ENCODE measurements at places on chromosomes 6 and 20. TPM values are rescaled to one million over a fixed set of nuclear protein-coding genes. Genes with fewer than 3 reads are reported as not detected.

C20orf144 gene
- total RNA-seq: not detected

UBE2C gene
- 289 TPM for total RNA-seq

MTO1 gene
- 17.0 TPM for total RNA-seq

KCNK15 gene
- not detected for total RNA-seq

POPDC3 gene
- not detected for total RNA-seq

CCM2L gene
- not detected for total RNA-seq

MYB gene
- total RNA-seq: 14.5 TPM

DNA sequence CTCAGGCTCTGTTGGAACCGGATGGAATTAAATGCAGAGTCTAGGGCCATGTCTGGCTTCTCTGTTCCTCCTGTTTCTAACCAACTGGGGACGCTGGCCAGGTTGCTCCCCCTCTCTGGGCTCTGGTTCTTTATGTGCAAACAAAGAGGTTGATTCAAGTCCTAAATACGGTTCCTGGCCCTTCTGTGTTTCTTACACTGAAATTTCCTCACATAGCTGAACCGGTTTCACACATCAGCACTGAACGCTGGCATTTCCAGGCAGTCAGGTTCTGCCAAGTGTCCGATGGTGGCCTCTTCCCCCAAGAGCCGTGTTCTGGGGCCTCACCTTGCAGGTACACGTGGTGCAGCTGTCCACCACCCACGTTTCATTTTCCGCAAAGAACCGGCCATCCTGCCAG lies 13.5 kb downstream of the THBS2 start:
- DNase-seq: no peak

- DNase-seq: peak; percentile 79
These were observed 11.8 kb upstream of the GSTA1 start for GRCh38 chr6:52815167-52816092.

- DNase-seq: no peak
These were observed 38.5 kb upstream of the MLIP start for GRCh38 chr6:54072635-54073313.

GRCh38 chr6:34574647-34575293 lies 18.6 kb upstream of the SPDEF start:
- no peak for DNase-seq

DNA sequence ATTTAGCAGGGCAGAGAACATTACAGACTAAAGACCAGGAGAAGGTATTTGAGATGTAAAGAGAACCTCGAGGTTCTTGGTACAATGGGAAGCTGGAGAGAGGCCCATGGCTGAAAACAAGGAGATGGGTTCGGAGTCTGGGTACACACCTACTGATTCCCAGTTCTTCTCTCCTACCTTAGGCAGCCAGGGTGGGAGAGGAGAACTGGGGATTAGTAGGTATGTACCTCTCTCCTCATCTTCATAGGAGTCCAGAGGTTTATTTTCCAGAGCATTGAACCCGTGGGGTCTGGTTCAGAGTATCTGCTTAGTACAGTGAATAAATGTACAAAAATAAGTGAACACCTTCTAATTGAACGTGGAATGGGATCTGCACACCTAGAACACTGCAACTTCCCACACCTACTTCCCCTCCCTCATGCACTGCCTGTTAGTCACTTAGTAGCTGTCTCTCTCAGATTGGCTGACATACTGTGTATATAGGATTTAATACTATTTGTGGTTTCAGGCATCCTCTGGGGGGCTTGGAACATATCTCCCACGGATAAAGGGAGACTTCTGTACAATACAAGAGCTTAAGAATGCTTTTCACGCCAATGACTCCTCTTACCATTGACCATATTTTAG lies 23.5 kb upstream of the NUP153 start:
- DNase-seq: no peak

DNA sequence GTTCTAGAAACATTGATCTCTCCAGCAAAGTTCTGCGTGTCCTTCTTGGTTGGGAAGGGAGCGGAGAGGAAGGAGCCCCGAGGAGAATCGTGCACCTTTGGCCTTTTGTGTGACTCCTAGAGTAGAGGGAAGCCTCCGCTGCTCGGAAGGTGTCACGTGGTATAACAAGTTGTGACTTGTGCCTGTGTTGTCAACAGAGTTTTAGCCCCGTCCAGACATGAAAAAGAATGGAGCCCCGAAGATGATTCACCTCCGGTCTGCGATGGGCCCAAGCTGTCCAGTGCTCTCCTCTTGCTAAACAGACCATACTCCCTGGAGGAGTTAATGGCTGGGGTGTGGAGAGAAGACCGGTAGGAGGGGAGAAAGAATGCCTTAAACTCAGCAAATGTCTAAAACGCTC lies 7.0 kb downstream of the EYA2 start:
- no peak for DNase-seq

DNA sequence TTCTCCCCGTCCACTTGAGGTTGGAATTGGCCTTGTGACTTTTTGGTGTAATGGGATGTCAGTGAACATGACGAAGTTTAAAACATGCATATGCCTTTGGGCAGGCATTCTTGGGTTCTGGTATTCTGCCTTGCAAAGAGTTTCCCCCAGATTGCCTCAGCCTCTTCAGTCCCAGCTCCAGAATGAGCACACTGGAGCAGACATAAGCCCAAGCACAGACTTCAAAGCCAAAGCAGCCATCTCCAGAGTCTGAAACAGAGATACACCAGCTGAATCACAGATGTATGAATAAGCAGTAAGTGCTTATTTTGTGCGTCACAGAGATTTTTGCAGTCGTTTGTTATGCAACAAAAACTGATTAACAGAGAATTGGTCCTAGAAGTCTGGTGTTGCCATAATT lies 546.0 kb downstream of the FRK start:
- no peak for DNase-seq

GRCh38 chr20:33827634-33828325 lies 16.6 kb downstream of the CHMP4B start:
- DNase-seq: no peak

DNA sequence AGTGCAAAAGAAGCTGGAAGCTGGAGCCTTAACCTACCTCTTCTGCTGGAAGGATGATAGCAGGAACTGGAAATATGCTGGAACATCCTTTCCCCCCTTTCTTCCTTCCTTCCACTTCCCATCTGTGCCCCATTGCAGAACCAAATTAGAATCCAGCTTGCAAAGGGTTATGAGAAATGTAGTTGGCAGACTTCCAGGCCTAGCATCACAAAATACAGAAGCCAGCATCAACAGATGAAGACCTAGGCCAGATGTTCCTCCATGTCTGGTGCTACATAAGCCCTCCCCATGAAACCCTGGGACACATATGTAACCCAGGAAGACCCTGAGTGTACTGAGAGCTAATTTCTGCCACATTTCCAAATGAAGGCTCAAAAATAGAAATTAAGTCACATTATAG lies 40.0 kb upstream of the TFAP2B start:
- no peak for DNase-seq

- no peak for DNase-seq
These were observed 79.4 kb upstream of the FRMD1 start for GRCh38 chr6:168158213-168158979.

DNA sequence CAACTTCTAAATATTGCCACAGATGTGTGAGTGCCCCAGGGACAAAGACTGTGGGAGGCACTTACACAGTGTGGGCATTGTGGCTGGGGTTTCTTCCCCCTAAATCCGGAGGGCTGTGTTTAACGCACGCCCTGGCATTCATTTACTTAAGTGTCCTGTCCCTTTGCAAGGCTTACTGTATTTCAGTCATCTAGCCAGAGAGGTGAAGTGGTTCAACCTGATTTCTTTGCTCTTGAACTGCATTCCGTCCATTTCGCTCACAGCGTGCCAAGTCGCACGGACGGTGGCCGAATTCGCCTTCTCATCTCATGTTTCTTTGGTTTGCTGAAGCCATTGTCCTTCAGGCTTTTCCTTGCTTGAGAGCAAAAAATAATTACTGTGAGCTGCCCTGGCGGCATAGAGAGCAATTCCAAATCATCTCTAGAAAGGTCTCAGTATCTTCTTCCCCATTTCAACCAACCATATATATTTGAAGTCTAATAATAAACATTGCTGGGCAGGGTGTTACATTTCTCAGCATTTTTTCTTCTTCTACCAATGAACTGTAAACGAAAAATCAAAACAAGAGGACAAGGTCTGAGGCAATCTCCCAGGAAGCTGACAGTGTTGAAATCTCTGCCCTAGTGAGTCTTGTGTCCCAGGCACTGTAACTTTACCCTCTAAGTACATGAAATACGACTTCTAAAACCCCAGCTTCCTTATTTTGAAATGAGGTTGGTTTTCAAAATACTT lies 16.9 kb downstream of the SYTL3 start:
- DNase-seq: no peak

DNA sequence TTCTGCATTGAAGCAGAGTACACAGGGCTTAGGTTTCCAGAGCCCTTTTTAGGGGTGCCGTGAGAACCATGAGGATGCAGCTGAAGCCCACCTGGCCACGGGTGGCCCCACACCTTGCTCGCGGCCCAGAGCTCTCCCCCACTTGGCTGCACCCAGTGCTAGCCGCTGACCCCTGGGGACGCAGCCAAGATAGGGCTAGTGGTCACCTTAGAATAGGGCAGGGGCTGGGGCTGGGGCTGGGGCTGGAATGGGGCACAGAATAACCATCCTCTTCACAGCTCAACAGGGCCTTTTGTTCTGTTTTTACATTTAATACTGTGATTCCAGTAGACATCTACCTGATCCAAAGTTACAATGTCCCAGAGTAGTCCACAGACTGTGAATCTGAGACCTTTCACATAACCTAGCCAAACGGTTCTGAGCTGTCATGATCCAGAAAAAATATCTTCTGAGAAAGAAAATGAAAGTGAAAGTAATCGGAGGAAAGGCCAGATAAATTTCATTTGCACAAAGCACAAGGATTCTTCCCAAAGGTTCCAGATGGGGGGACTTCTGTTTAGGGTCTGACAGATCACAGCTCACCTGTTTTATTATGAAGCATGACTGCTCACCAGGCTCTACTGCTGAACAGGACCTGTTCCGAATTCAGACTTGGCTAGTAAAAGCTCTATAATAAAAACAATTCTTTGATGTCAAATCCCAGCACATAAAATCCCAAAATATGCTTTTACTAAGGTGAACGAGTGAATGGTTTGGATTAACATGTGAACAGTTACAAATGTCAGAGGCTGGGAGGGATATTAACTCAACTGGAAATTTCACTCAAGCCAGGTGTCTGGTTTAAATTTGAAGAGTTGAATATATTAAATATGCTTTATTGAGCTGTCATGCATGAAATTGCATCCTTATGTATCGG lies 401.9 kb downstream of the THBS2 start:
- no peak for DNase-seq

GRCh38 chr6:157679605-157680580 lies 143.2 kb upstream of the SNX9 start:
- DNase-seq: no peak

DNA sequence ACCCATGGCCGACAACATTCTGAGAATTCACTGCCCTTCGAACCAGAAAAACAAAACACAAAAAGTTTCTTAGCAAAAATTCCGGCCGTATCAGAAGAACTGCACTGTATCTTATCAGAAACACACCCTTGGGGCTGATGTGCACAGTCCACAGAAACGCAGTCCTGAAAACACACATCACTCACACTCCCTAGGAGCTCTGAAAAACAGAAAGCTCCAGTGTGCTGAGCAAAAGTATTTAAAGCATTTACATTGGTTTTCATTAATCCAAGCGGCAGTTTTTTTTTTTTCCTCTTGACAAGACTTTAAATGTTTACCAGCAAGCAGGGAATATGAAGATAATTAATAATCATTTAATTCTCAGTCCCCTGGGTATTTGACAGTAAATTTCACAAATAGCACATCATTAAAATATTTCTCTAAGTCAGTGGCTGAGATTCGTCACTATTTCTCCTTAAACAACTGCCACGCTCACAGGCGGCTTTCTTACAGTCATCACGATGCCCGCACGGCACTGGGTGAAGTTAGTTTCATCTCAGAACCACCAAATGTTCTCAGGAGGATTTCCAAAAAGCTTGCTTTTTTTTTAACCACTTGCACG lies 13.3 kb downstream of the NFATC2 start:
- DNase-seq: no peak

GRCh38 chr6:33846226-33846625 lies 42.4 kb upstream of the MLN start:
- no peak for DNase-seq

GRCh38 chr6:108117427-108118358 lies 43.2 kb upstream of the OSTM1 start:
- DNase-seq: peak; percentile 26

GRCh38 chr6:107719160-107719559 lies 105.0 kb downstream of the SCML4 start:
- DNase-seq: no peak

DNA sequence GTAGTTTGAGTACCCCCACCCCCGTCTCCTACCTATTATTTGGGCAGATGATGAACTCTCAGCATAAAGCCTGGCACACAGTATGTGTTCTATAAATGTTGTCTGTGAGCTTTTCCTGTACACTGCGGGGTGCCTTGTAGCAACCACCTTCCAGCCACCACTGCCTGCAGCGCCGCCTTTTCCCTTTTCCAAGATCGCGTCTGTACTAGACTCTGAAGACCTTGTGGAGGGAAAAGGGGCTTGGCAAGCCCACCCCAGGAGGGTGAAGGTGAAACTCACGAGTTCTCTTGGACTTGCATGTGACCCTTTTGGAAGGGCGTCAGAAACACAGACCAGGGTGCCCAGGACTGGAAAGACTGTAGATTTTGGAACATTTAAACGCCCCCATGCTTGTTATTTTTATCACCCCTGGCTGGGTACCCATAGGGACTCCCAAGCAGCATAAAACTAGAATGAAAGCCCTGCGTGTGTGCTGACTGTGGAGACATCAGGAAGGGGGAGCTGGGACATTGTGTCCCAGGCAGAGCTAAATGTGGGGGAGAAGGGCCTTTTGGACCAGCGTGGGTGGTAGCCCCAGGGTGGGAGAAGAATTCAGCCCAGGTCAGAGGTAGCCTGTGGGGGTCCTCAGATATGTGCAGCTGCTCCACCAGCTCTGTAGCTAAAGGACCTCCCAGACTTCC lies 8.3 kb downstream of the BAK1 start:
- DNase-seq: no peak

GRCh38 chr6:36716476-36717093 lies 19.0 kb downstream of the RAB44 start:
- DNase-seq: peak; percentile 19

DNA sequence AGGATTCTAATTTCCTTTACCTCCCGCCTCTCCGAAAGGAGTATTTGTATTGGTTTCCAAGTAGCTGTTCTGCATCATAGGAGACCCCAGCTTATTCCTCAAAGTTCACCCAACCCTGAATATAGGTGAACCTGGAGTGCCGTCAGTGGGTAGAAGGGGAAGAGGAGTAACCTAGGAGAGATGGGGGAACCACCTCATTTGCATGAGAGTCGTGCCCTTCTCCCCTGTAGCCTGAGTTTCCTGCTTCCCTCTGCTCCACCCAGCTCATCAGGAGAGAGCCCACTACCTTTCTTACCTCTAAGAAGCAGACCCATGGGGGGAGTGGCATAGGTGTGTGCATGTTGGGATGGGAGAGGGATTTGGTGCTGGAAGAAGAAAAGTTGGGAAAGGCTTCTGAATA lies 17.3 kb upstream of the WFDC2 start:
- no peak for DNase-seq
